ENCODE measurements at places on chromosomes 1 and 21. TPM values are rescaled to one million over a fixed set of nuclear protein-coding genes. Genes with fewer than 3 reads are reported as not detected.

CYP4B1 gene
- 35.7 TPM for total RNA-seq

GSTM2 gene
- 48.1 TPM for total RNA-seq

TMEM50A gene
- total RNA-seq, result 77.6 TPM

LYPD8 gene
- not detected for total RNA-seq

GRCh38 chr1:43978551-43979260 is at the start of gene B4GALT2:
Gene B4GALT2, plus strand, starts transcription at chr1:43979210. Its CDS starts 1,951 bp downstream, at chr1:43981161.
- no peak for DNase-seq

DNA sequence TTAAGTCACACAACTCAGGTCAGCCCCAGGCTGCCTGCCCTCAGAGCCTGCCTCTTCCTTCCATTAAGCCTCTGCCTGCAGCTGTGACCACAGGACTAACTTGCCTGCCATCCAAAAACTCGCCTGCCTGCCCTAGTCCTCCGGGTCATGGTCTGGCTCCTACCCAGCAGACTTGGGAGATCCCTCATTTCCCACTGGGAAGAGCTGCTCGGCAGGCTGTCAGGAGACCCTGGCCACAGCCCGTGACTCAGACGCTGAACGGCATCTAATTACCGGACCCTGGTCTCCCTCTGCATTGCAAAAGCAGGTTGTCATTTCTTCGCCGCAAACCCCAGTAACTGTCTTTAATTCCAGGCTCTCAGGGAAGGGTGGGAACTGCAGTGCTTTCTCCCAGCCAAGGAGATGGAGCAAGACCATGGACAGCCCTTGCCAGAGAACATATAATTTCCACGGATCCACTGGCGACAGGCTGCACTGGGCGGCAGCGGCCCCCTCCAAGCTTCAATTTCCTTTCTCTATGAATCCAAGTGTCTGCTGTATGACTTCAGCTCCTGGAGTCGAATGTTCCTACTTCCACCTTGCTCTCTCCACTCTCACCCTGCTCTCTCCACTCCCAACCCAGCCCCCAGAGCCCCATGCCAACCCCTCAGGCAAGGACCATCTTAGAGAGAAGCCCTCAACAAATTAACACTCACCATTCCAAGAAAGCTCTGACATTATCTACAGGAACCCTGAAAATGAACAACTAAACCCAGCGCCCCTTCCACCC is 20.4 kb downstream of the OLFML2B start:
- DNase-seq, result peak; percentile 65

GRCh38 chr21:45891388-45892155 is 90.0 kb upstream of the COL6A1 start:
- DNase-seq, result no peak

- DNase-seq, result no peak
Measured at GRCh38 chr1:181392613-181393220, 90.6 kb upstream of the CACNA1E start.

GRCh38 chr1:71908303-71908702 is 374.0 kb downstream of the NEGR1 start:
- DNase-seq, result no peak

Measured in lower leg skin (tissue), 4 donors.